Stomach (tissue), 19 donors: ENCODE measurements at places on chromosomes 4 and X.
A peak's percentile ranks its signal among the peaks of the same experiment; 100 is the strongest.

DNA sequence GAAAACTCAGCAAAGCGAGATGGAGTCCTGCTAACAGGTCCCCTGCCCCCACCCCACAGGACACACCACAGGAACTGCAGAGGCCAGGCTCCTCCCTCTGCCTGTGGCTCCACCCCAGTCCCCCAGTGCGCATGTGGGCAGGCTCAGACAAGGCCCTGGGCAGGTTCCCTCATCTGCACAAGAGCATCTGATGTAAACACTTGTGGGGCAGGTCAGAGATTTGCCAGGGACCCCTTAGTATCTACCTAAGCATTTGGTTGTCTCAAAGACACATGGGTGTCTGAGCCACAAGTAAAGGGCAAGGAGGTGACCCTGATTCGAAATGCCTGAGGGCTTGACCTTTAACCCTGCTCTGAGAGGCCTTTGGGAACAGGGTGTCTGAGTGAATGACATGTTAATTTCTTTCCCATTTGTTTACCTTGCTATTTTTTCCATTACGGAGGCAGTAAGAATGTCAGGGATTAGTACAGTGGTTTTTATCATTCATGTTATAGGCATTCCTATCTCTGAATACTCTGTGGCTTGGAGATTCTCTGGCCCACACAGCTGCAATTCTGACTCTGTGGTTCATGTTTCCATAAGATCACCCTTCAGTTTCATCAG lies 85.3 kb downstream of the ZNF518B start:
- no peaks in the 10 kb centered on the region for H3K27me3 ChIP-seq
- no peaks in the 10 kb centered on the region for H3K4me1 ChIP-seq
- H3K27ac ChIP-seq = no peak overlapping the region
- DNase-seq = no peak
- no peaks in the 10 kb centered on the region for H3K36me3 ChIP-seq

DNA sequence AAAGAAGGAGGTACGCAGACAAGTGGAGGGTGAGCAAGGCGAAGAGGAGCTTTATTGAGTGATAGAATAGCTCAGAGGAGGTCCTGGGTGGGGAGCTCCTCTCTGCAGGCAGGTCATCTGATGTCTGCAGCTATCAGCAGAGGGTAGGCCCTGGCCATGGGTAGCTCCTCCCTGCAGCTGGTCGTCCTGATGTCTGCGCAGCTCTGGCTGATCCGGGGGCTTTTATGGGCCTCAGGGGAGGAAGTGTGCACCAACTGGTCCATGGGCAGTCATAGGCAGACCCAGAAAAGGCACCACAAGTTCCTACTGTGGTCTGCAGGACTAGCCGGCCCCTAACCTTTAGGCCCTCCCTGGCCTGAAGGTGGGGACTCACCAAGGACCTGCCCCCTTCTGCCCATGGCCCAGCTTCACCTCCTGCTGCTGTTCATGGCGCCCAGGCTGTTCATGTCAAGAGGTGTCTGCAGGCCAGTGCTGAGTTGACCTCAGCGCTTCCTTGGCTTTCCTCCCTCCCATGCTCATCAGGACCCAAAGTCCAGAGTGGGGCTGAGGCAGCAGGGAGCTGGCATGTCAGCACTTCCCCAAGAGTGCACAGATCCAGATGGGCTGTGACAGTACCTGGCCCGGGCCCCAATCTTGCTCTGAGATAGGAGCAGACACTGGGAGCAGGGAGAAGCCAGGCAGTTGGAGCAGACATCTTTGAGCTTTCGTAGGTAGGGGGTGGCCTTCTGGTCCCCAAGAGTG lies 46.1 kb downstream of the ARAP2 start:
- DNase-seq = no peak
- no peak overlapping the region for H3K4me3 ChIP-seq
- H3K27ac ChIP-seq = no peak overlapping the region
- H3K27me3 ChIP-seq = no peaks in the 10 kb centered on the region
- H3K36me3 ChIP-seq = peaks cover 17% of the 10 kb centered on the region
- no peaks in the 10 kb centered on the region for H3K4me1 ChIP-seq

GRCh38 chrX:132001127-132001526 lies 22.0 kb upstream of the STK26 start:
- no peak for DNase-seq
- H3K4me3 ChIP-seq = no peak overlapping the region
- peaks cover 7% of the 10 kb centered on the region for H3K27me3 ChIP-seq
- H3K36me3 ChIP-seq = no peaks in the 10 kb centered on the region
- no peak overlapping the region for H3K27ac ChIP-seq

- no peak for DNase-seq
- no peaks in the 10 kb centered on the region for H3K4me1 ChIP-seq
- no peak overlapping the region for H3K27ac ChIP-seq
- no peaks in the 10 kb centered on the region for H3K36me3 ChIP-seq
- no peak overlapping the region for H3K4me3 ChIP-seq
- no peaks in the 10 kb centered on the region for H3K27me3 ChIP-seq
Measured at GRCh38 chrX:41981481-41982013, 58.2 kb upstream of the CASK start.

DNA sequence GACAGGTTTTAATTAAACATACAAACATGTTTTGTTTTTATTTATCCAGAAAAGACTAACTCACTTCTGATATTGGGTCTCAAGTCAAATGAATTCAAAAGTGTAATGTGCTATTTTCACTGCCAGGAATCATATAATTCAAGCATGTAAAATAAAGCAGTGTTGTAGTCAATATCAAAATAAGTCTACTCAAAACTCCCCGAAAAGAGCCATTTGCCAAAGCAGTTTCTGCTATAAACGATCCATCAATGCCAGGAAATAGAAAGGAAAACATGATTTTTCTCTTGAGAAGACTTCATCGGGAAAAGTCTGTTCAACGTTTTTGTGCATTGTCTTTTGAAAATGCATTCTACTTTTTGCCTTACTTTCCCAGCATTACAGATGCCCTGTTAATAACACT lies 633.3 kb downstream of the FAT4 start:
- H3K27me3 ChIP-seq = no peaks in the 10 kb centered on the region
- no peak overlapping the region for H3K4me3 ChIP-seq
- no peak overlapping the region for H3K27ac ChIP-seq
- H3K36me3 ChIP-seq = no peaks in the 10 kb centered on the region
- no peaks in the 10 kb centered on the region for H3K4me1 ChIP-seq

DNA sequence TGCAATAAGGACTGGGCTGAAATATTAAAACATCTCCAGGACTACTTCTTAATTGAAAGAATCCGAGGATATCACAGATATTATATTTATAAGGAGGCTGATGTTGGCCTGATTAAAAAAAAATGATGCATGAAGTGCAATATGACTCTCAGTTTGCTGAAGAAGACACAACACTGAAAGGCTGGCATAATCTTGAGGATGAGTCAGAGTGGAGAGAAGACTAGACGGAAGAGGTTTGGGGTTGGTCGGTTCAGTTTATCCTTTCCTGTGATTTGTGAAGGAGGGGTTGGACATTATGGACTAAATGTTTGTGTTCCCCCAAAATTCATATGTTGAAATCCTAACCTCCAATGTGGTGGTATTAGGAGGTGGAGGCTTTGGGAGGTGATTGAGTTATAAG lies 170.3 kb downstream of the CORIN start:
- H3K27ac ChIP-seq = no peak overlapping the region
- H3K36me3 ChIP-seq = no peaks in the 10 kb centered on the region
- DNase-seq = no peak
- no peak overlapping the region for H3K4me3 ChIP-seq

GRCh38 chrX:1681439-1681838 lies 66.6 kb downstream of the ASMT start:
- H3K4me1 ChIP-seq = no peaks in the 10 kb centered on the region
- no peak overlapping the region for H3K27ac ChIP-seq
- no peak for DNase-seq

GRCh38 chr4:76997077-76997476 lies 47.5 kb downstream of the SEPTIN11 start:
- DNase-seq = no peak
- peaks cover 41% of the 10 kb centered on the region for H3K36me3 ChIP-seq
- no peaks in the 10 kb centered on the region for H3K27me3 ChIP-seq
- H3K4me1 ChIP-seq = no peaks in the 10 kb centered on the region

DNA sequence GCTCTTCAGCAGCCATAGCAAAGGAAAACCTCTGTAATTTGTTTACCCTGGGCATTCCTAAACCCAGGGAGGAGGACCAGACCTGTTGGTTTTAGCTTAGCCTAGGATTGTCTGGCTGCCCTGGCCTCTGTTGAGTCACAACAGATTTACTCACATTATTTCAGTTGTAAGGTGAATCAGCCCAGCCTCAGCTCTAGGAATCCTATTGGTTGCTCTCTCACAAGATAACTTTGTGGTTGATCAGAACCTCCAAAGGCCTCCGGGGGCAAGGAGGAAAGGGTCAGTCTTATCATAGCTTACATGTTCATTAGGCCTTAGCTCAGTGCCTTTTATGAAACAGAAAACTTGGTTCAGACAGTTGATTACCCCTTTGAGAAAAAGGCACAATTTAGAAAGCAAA lies 41.0 kb downstream of the PDK3 start:
- DNase-seq = no peak
- no peak overlapping the region for H3K27ac ChIP-seq
- no peaks in the 10 kb centered on the region for H3K4me1 ChIP-seq
- no peaks in the 10 kb centered on the region for H3K27me3 ChIP-seq
- peaks cover 22% of the 10 kb centered on the region for H3K36me3 ChIP-seq

DNA sequence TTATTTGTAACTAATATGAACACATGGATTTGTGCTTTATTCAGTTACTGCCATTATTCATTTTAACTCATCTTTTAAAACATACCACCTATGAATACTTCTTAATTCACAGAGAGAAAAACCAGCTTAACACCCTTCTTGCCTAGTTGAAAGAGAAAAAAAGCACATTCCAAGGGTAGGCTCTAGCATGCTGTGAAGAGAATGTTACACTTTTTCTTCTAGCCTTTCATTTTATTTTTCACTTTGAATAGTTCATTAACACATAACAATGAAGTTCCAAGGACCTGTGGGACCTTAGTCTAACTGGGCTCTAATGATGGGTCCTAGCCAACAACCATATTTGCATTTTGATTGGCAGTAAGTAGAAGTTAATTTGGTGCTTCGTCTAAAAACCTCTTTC lies 279.9 kb upstream of the MAGEB2 start:
- no peaks in the 10 kb centered on the region for H3K4me1 ChIP-seq
- H3K27me3 ChIP-seq = no peaks in the 10 kb centered on the region
- no peaks in the 10 kb centered on the region for H3K36me3 ChIP-seq
- H3K4me3 ChIP-seq = no peak overlapping the region

GRCh38 chr4:55661398-55662056 lies 25.4 kb upstream of the NMU start:
- no peaks in the 10 kb centered on the region for H3K4me1 ChIP-seq
- H3K27me3 ChIP-seq = no peaks in the 10 kb centered on the region
- DNase-seq = no peak
- no peaks in the 10 kb centered on the region for H3K36me3 ChIP-seq
- H3K4me3 ChIP-seq = no peak overlapping the region

GRCh38 chrX:112877771-112878173 lies 37.1 kb upstream of the AMOT start:
- no peaks in the 10 kb centered on the region for H3K27me3 ChIP-seq
- DNase-seq = no peak
- no peak overlapping the region for H3K27ac ChIP-seq
- no peaks in the 10 kb centered on the region for H3K4me1 ChIP-seq

- H3K4me3 ChIP-seq = no peak overlapping the region
- H3K27me3 ChIP-seq = no peaks in the 10 kb centered on the region
- H3K27ac ChIP-seq = peak overlapping the region; percentile 78
- peak; percentile 51 for DNase-seq
- peaks cover 34% of the 10 kb centered on the region for H3K4me1 ChIP-seq
- no peaks in the 10 kb centered on the region for H3K36me3 ChIP-seq
Measured at GRCh38 chr4:156946516-156947424, 24.8 kb downstream of the PDGFC start.

GRCh38 chr4:140243278-140243753 lies 89.3 kb upstream of the MAML3 start:
- peak; percentile 82 for DNase-seq
- H3K4me3 ChIP-seq = no peak overlapping the region
- peaks cover 36% of the 10 kb centered on the region for H3K4me1 ChIP-seq
- no peaks in the 10 kb centered on the region for H3K27me3 ChIP-seq
- peak overlapping the region; percentile 60 for H3K27ac ChIP-seq

- no peak overlapping the region for H3K4me3 ChIP-seq
- H3K4me1 ChIP-seq = peaks cover 18% of the 10 kb centered on the region
- H3K36me3 ChIP-seq = no peaks in the 10 kb centered on the region
- DNase-seq = no peak
- no peak overlapping the region for H3K27ac ChIP-seq
- no peaks in the 10 kb centered on the region for H3K27me3 ChIP-seq
Measured at GRCh38 chrX:65586491-65586890, 51.9 kb upstream of the LAS1L start.

- H3K4me1 ChIP-seq = peaks cover 4% of the 10 kb centered on the region
- no peak overlapping the region for H3K27ac ChIP-seq
- H3K4me3 ChIP-seq = no peak overlapping the region
- peaks cover 6% of the 10 kb centered on the region for H3K36me3 ChIP-seq
- DNase-seq = no peak
Measured at GRCh38 chr4:112253382-112254000, 21.9 kb downstream of the AP1AR start.

GRCh38 chr4:118114720-118115119 lies 80.4 kb downstream of the NDST3 start:
- H3K4me1 ChIP-seq = no peaks in the 10 kb centered on the region
- H3K36me3 ChIP-seq = no peaks in the 10 kb centered on the region
- H3K4me3 ChIP-seq = no peak overlapping the region
- no peak for DNase-seq
- H3K27me3 ChIP-seq = no peaks in the 10 kb centered on the region

DNA sequence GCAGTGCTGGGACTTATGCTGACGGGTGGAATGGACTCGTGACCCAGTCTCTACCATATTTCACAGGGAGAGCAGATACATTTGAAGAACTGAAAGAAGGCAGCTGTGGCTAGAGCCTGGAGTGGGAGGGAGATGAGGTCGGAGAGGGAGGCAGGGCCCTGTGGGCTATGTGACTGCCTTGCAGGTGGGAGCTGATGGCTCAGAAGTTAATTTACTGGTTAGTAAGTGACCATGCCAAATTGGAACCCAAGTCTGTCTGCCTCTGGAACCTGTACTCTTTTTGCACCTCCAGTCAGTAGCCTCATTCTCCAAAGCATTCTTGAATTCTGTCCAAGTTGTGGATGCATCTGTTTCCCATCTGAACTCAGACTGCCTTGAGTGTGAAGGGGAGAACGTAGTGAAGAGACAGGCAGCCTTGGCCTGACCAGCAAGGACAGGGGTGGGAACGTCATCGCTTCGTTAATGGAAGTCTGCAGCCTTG lies 92.3 kb downstream of the REPS2 start:
- peak; percentile 81 for DNase-seq
- no peak overlapping the region for H3K4me3 ChIP-seq
- H3K27me3 ChIP-seq = no peaks in the 10 kb centered on the region
- H3K4me1 ChIP-seq = no peaks in the 10 kb centered on the region
